ENCODE measurements at places on chromosomes 2 and 18.
A peak's percentile ranks its signal among the peaks of the same experiment; 100 is the strongest.

GRCh38 chr18:29874519-29875098, 1167.9 kb downstream of the DSC3 start:
- no peak for DNase-seq

- DNase-seq = no peak
Observed at GRCh38 chr2:232689152-232689910, 7.8 kb upstream of the GIGYF2 start.

- DNase-seq = no peak
Observed at GRCh38 chr2:190927301-190927700, 46.7 kb downstream of the GLS start.

- no peak for DNase-seq
Observed at GRCh38 chr2:204407204-204408014, 137.9 kb upstream of the PARD3B start.

DNA sequence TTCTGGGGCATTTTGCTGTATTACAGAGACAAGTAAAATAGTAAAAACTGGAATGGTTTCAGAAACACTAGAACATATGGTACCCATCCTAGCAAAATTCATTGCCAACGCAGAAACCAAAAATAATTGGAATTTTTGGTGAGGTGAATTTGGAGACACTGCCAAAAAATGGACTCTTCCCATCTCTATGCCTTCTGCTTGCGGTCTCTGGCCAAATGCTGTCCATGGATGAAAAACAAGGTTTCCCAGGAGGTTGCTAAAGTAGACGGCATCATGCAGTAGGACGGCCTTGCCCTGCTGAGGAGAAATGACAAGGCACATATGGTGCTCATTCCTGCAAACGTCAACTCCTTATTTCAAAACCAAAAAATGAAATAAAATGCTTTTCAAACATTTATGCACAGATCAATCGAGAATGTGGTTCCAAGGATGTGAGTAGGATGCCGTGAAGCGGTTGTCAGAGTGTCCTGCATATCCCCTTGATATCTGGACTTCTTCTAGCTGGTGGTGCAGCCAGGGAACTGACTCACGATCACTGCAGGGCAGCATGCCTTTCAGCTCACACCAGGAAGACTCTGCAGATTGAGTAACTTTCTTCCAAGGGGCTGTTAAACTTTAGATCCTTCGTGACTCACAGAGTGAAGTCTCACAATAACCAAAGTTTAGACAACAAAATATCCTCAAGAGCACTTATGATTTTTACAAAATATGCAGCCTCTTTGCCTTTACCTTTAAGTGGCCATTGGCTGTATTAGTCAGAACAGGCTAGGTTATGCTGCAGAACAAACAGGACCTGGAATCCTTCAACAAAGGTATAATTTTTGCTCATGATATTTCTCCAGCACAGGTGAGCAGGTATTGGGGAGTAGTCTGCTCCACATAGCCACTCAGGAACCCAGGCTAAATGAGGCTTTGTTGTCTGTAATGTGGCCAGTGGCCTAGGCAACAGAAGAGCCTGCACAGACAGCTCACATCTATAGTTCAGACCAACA, 149.4 kb upstream of the NDUFV2 start:
- no peak for DNase-seq

- DNase-seq = no peak
Observed at GRCh38 chr18:24063121-24063731, 48.7 kb downstream of the TTC39C start.

DNA sequence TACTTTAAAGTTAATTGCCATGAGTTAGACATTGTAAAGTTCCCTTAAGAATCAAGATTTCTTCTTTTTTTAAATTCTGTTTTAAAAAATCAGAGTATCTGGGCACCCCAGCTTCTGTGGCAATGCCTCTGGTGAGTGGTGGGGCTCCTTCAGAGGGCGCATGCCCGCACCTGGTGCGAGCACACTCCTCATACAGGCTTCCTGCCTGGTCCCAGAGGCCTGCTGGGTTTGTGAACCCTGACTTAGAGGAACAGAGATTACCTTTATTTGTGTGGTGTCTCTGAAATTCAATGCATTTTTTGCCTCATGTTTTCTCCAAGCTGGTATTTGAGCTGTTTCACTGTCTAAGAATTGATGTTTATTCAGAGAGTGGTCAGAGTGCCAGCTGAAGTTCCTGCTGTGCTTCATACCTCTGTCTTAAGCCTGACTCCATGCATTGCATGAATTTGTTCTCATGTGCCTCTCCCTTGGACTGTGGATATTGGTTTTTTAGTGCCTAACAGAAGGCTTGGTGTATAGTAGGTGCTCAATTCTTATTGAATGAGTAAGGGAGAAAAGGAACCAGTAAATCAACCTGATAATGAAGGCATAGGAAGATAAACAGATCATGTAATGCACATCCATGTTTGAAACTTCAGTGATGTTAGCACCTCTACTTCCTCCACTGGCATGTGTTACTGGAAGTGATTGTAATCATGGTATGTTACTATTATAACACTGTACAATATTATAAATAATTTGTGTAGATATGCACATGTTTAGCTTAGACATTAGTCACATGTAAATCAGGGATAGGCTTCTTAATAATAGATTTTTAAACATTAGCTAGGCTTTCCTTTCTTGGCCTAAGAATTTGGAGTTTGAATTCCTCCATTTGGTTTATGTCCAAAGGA, 29.0 kb downstream of the PHLPP1 start:
- no peak for DNase-seq

DNA sequence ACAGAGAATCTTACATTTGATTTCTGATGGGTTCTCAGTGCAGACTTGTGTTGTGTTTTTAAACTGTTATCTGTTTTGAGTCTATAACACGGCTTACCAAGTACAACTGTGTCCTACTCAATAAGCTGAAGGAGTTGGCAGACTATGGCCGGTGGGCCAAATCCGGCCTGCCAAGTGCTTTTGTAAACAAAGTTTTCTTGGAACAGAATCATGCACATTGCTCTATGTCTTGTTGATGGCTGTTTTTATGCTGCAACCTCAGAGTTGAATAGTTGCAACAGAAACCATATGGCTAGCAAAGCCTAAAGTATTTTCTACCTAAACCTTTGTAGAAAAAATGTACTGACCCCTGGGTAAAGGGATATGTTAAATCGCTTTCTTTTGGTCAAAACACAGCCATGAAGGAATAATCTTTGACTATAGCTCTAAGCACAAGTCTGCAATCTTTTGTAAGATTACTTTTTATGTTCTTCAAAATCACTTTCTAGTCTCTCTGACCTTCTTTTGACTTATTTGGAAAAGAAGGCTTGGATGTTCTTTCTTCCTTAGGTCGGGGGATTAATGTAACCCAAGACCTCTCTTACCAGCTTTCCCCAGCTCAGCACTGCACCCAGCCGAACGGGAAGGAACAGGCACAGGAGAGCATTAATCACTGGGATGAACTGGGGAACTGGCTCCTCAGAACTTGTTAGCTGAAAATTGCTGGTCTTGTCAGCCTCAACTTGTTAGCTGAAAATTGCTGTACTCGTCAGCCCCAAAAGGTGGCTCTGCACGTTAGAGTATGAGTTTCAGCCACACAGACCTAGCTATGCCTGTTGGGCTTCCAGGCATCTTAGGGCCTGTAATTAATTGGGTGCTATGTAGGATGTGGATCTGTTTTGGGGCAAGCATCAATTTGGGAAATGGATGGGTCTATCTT, 75.4 kb downstream of the CD8B2 start:
- DNase-seq = no peak

DNA sequence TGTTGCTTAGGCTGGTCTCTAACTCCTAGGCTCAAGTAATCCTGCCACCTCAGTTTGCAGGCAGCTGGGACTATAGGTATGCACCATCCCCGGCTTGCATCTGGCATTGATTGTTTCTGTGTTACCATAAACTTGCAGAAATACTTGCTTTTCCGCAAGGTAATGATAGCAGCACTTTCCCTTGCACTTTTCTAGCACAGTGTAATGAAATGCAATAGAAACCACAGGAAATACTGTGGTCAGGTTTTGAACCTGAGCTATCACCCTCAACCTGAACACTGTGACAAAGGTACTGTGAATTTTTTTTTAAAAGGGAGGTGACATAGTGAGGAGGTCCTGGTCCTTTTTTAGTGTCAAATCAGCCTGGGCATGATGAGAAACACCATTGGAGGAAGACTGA, 38.3 kb downstream of the DHRS9 start:
- no peak for DNase-seq

- no peak for DNase-seq
Observed at GRCh38 chr2:109408043-109408335, 205.8 kb downstream of the SEPTIN10 start.

GRCh38 chr2:127675331-127676261, at the start of gene LIMS2:
TSS of gene LIMS2 (minus strand) at chr2:127675530. CDS start at chr2:127675024, 506 bp downstream.
- DNase-seq = no peak

DNA sequence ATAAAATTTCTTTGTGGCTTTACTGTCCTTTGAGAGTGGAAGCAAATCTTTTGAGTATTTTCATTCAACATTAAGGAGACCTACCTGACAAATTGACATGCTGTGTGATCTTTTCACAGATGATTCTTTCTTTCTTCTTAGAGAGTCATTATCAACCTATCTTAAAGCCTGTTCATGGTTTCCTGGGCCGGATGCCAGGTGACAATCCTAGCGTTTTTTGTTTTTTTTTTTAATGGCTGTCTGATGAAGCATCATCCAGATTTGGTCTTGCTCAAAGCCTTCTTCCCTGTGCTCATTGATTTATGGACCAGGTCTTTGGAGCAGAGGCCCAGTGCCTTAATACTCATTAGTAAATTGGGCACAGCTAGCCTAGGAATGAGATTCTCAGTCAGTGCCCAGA, 9.8 kb upstream of the MGAT5 start:
- no peak for DNase-seq

DNA sequence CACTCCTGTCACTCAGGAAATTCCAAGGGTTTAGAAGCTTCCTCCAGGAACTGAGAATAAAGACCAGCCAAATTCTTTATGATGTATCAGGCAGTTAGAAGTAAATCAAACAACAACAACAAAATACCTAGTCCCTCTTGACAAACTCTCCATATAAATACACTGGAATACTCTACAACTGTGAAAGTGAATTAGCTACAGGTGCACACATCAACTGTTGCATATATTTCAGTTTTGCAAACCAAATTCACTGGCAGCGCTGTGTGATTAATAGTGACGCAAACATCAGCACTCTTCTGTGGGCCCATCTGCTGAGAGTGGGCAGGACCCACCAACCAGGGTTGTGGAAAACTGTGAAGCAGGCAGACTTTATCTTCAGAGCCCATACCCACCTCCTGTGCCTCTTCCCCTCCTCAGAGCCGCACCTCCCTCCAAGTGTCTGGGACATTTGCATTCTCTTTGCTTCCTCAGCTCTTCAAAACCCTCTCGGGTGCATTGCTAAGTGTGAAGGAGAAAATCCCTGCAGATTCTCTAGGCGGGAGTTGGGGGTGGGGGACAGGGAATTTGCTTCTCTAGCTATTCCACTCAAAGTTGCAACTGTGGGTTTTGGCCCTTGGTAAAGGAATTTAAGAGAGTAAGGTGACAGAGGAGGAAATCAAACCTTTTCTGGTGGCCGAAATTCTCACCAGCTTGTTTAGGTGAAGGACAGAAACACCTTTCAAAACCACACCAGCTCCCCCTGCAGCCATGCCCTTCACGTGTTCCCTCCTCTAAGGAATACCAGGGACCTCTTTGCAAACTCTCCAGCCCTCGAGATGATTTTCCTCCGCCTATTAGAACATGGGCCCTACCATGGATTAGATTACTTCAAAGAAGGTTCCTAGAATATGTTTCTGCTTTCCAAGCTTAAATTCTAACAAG, 119.3 kb downstream of the MRO start:
- DNase-seq = no peak

- no peak for DNase-seq
Observed at GRCh38 chr2:17947113-17947512, 68.6 kb downstream of the KCNS3 start.

- DNase-seq = no peak
Observed at GRCh38 chr2:237022533-237022932, 63.2 kb upstream of the COPS8 start.

DNA sequence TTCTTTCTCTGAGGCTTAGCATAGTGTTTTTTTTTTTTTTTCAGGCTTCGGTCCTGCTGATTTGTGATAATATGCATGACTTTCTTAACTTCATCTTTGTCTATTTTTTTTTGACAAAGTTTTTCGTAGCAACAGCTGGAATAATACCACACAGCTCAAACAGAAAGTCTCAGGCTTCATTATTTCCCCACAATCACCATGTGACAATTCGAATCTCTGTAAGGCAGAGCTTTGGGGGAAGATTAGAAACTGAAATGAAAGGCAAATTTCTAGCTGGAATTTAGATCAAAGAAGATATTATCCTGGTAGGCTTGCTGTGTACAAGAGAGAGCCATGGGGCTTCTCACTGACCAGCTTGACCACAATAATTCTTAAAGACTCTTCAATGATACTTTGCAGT, 12.2 kb upstream of the CD28 start:
- DNase-seq = no peak

DNA sequence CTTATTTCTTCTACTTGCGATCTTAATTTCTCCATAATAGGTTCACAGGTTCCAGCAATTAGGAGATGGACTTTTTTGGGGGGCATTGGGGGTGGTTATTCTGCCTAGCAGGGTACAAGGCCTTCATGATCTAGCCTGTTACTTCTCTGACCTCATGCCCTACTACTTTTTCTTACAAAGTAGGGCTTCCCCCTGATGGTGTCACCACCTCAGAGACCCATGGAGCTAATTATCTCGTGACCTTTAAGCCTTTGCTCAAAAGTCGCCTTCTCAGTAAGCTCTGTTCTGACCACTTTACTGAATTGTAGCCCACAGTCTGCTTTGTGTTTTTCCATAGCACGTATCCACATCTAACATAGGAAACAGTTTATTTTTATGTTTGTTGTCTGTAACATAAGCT, 458.0 kb downstream of the PARD3B start:
- DNase-seq = no peak

- peak; percentile 22 for DNase-seq
Observed at GRCh38 chr2:120384486-120385354, 38.8 kb downstream of the INHBB start.
